ENCODE measurements at places on chromosomes 4 and X.

DNA sequence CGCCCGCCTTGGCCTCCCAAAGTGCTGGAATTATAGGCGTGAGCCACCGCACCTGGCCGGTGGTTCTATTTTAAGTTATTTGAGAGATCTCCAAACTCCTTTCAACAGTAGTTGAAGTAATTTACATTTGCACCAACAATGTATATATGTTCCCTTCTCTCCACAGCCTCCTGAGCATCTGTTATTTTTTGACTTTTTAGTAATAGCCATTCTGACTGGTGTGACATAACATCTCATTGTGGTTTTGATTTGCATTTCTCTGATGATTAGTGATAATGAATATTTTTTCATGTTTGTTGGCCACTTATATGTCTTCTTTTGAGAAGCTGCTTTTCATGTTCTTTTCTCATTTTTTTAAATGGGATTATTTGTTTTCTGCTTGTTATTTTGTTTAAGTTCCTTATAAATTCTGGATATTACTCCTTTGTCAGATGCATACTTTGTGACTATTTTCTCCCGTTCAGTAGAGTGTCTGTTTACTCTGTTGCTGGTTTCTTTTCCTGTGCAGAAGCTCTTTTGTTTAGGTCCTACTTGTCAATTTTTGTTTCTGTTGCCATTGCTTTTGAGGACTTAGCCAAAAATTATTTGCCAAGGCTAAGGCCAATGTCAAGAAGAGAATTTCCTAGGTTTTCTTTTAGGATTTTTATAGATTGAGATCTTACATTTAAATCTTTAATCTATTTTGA is 213.2 kb downstream of the ARHGAP24 start:
- DNase-seq, result no peak

DNA sequence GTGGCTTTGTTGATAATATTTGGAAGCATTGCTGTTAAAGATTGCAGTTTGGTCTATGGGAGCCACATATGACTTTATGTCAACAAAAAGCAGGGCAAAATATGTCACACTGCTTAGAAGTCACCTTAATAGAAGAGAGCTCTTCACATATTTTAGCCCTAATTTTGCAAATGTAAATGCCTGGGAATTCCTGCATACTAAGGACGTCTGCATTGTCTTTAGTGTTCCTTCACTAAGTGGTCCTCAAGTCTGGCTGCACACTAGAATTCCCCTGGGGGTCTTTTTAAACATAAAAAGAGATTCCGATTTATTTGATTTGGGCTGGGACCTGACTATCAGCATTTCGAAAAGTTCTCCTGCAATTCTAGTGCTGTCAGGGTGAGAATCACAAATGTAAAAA is 495.1 kb upstream of the FAM241A start:
- DNase-seq, result no peak

- DNase-seq, result no peak
Measured at GRCh38 chr4:879729-880077, 52.4 kb downstream of the GAK start.

- DNase-seq, result no peak
Measured at GRCh38 chr4:141109983-141110382, 23.3 kb downstream of the RNF150 start.

- DNase-seq, result no peak
Measured at GRCh38 chrX:86051741-86052140, 4.4 kb upstream of the CHM start.

All from GM04503 (cell line).